ENCODE measurements at places on chromosomes 1 and 21. TPM values are rescaled to one million over a fixed set of nuclear protein-coding genes. Genes with fewer than 3 reads are reported as not detected.

The RNF223 gene
- not detected for total RNA-seq

GRCh38 chr1:67355745-67356424 lies 48.2 kb downstream of the IL12RB2 start:
- no peak for DNase-seq
- H3K4me3 ChIP-seq = no peak overlapping the region
- H3K27me3 ChIP-seq = no peaks in the 10 kb centered on the region
- H3K4me1 ChIP-seq = no peaks in the 10 kb centered on the region

DNA sequence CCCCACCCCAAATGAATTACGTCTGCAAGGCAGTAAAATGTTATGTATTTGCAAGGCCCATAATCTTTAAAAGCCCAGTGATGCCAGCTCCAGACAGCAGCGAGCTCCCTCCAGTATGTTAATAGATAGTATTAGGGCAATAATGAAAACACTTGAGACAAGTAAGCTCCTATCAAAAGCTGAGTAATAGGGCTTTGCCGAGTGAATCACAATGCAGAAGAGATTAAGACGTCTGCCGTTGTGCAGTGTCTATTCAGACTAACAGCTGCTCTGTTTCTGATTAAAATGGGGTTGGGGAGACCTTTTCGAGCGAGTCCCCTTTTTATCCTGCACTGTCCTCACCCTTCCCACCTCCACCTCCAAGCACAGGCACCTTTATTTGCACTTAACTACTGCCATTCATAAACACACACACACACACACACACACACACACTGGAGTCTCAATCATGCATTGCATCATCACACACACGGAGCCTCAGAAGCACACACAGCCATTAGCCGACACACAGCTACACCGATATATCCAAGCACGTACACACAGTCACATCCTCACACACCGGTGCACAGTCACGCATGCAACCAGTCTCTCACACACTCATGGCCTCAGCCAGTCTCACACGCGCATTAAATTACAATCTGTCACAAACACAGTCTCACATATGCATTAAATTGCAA lies 46.0 kb upstream of the FOXO6 start:
- H3K27ac ChIP-seq = peak overlapping the region; percentile 60
- no peaks in the 10 kb centered on the region for H3K36me3 ChIP-seq
- no peak overlapping the region for H3K4me3 ChIP-seq

GRCh38 chr1:173332026-173332425 lies 124.9 kb upstream of the TNFSF4 start:
- H3K27me3 ChIP-seq = no peaks in the 10 kb centered on the region
- H3K36me3 ChIP-seq = no peaks in the 10 kb centered on the region
- H3K4me3 ChIP-seq = no peak overlapping the region
- H3K4me1 ChIP-seq = peaks cover 15% of the 10 kb centered on the region
- peak; percentile 91 for DNase-seq
- no peak overlapping the region for H3K27ac ChIP-seq

GRCh38 chr21:19276665-19277064 lies 873.1 kb upstream of the TMPRSS15 start:
- no peaks in the 10 kb centered on the region for H3K27me3 ChIP-seq
- H3K4me3 ChIP-seq = no peak overlapping the region
- H3K36me3 ChIP-seq = no peaks in the 10 kb centered on the region
- no peak overlapping the region for H3K27ac ChIP-seq
- DNase-seq = no peak

DNA sequence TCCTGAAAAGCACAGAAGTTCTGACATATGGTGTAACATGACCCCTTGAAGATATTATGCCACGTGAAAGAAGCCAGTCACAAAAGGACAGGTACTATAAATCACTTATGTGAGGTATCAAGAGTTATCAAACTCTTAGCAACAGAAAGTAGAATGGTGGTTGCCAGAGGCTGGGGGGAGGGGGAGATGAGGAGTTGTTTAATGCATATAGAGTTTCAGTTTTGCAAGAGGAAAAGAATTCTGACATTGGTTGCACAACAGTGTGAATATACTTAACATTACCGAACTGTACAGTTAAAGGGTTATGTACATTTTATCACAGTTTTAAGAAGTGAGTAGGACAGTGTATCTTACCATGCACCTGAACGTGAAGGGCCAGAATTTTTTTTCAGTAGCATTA lies 80.0 kb downstream of the USP25 start:
- no peaks in the 10 kb centered on the region for H3K4me1 ChIP-seq
- DNase-seq = no peak
- no peaks in the 10 kb centered on the region for H3K36me3 ChIP-seq
- no peak overlapping the region for H3K27ac ChIP-seq
- H3K27me3 ChIP-seq = no peaks in the 10 kb centered on the region

DNA sequence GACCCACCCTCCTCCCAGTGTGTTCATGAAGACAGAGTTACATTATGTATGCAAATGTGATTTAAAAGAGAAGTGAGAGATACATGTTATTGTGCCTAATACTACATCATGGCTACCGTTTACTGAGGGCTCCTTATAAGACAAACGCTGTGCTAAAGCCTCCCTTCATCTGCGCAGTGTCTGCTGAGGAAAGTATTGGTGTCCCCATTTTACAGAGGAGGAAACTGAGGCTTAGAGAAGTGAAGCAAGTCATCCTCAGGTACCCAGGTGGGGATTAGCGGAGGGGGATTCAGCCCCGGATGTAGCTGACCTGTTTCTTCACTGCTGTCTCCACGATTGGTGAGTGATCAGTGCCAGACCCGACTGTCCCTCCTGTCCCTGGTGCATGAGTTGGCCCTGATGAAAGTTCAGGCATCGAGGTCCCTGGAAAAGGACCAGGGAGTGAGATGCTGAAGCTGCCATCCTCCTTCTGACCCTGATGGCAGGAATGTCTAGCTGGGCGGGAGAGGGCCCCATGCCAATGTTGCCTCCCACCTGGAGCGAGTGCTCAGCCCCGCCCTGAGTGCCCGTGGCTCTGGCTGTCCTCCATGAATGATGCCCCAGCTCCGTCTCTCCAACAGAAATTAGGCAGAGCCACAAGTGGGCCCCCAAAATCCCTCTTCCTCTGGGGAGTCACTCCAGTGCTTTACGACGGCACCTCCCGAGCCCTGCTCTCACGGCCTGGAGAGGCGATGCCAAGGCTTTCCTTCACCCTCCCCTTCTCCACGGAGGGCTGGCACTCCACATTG lies 204.7 kb downstream of the KAZN start:
- no peaks in the 10 kb centered on the region for H3K36me3 ChIP-seq
- H3K27me3 ChIP-seq = no peaks in the 10 kb centered on the region
- no peaks in the 10 kb centered on the region for H3K4me1 ChIP-seq
- H3K27ac ChIP-seq = no peak overlapping the region
- H3K4me3 ChIP-seq = no peak overlapping the region
- DNase-seq = no peak

The A3GALT2 gene
- total RNA-seq = not detected

The MFAP2 gene
- 21.7 TPM for total RNA-seq

GRCh38 chr1:228101994-228102790 lies 933 bp downstream of the C1orf35 start:
- no peaks in the 10 kb centered on the region for H3K27me3 ChIP-seq
- peaks cover 56% of the 10 kb centered on the region for H3K36me3 ChIP-seq
- H3K4me1 ChIP-seq = peaks cover 42% of the 10 kb centered on the region
- H3K4me3 ChIP-seq = peak overlapping the region; percentile 79
- DNase-seq = no peak

GRCh38 chr1:10161541-10162290 lies 48.7 kb upstream of the KIF1B start:
- peak overlapping the region; percentile 82 for H3K27ac ChIP-seq
- peaks cover 25% of the 10 kb centered on the region for H3K4me1 ChIP-seq
- no peak overlapping the region for H3K4me3 ChIP-seq

DNA sequence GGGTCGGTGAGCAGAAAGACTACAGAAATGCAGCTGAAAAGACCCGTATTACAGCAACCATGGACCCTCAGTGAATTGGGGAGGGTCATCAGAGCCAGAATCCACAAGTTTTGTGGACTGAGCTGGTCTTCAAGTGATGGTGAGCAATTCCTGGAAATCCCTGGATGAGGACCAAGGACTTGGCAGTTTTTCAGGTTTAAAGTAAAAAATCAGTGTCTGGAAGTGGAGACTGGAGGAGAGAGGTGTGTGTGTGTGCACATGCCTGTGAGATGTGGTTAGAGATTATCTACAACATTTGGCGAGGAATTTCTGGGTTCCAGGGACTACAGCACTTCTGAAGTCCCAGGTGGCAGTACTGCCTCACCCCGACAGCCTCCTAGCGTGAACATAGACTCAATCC lies 56.4 kb downstream of the KIRREL1 start:
- H3K4me1 ChIP-seq = peaks cover 71% of the 10 kb centered on the region
- no peaks in the 10 kb centered on the region for H3K27me3 ChIP-seq
- no peak overlapping the region for H3K27ac ChIP-seq
- DNase-seq = no peak

The CLCNKA gene
- not detected for total RNA-seq

DNA sequence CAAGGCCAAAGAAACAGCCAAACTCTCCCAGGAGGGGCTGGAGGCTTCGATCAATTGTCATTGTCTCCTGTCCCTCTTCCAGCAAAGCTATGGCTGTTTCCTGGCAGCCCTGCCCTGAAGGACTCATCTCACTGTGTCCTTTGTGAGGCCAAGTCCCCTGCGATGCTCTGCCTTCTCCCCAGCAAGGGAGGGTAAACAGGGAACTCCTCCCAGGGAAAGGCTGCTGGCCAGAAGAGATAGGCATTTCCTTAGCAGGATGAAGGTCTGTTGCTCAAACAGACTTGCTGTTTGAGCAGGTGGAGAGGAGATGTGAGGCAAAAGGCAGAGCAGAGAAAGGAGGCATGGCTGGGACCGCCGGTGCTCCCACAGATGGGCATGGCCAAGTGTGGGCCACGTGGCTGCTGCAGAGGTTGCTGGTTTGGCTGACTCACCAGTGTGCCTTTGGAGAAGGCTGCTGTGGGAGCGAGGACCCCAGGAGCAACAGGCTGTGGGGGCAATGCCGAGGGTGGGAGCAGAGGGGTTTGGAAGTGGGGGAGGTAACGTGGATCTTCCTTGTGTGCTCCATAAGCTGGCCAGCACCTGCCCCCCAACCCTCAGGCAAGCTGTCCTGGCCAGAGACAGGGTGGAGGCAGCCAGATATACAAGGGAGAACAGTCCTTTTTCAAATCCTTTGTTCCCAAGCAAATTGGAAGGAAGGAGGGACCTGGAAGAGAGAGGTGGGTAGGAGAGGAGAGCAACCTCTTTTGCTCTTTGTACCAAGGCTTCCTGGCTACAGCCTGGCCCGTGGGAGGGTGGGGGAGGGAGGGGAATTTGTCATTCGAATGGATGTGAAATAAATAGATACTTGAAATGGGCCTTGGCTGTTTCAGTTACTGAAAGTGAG lies 449.8 kb downstream of the SIPA1L2 start:
- H3K27me3 ChIP-seq = no peaks in the 10 kb centered on the region
- no peak overlapping the region for H3K4me3 ChIP-seq
- no peaks in the 10 kb centered on the region for H3K36me3 ChIP-seq
- H3K27ac ChIP-seq = no peak overlapping the region
- no peak for DNase-seq

The KRTAP13-3 gene
- not detected for total RNA-seq

DNA sequence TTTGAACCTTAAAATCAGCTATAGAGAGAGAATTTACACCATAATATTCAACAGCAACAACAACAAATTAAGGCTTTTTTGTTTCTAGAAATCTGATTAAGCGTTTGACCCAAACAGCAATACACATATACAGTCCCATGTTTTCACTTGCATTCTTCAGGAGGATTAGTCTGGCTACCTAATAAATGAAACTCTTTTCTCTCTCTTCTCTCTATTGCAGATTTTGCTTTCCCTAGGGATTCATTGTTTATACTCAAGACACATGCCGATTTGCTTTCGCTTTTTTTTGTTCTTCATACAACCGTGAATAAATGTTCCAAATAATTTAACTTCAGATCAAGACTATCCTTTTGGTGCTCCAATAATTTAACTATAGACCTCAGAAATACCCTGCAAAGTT lies 162.4 kb upstream of the PTBP2 start:
- no peak overlapping the region for H3K27ac ChIP-seq
- H3K4me3 ChIP-seq = peak overlapping the region; percentile 14
- no peaks in the 10 kb centered on the region for H3K36me3 ChIP-seq
- H3K27me3 ChIP-seq = no peaks in the 10 kb centered on the region
